ENCODE measurements at places on chromosomes 1 and 21. TPM values are rescaled to one million over a fixed set of nuclear protein-coding genes. Genes with fewer than 3 reads are reported as not detected.
A peak's percentile ranks its signal among the peaks of the same experiment; 100 is the strongest.

DNA sequence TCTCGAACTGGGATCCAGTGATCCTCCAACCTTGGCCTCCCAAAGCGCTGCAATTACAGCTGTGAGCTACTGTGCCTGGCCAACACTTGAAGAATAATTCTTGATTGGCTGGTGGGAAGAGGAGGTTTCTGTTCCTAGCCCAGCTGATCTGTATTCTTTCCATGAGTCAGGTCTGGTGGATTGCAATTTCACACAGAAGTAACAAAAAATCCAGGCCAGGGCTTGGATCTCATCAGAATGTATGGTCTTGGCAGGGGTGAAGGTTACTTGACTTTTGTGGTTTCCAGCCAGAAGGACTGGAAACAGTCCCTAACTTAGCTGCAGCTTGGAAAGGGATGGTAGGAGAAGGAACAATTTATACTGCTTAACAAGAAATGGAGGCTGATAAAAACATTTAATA lies 5.1 kb upstream of the HP1BP3 start:
- peak; percentile 93 for DNase-seq

- DNase-seq = peak; percentile 95
Observed at GRCh38 chr21:45820171-45821091, 161.1 kb upstream of the COL6A1 start.

DNA sequence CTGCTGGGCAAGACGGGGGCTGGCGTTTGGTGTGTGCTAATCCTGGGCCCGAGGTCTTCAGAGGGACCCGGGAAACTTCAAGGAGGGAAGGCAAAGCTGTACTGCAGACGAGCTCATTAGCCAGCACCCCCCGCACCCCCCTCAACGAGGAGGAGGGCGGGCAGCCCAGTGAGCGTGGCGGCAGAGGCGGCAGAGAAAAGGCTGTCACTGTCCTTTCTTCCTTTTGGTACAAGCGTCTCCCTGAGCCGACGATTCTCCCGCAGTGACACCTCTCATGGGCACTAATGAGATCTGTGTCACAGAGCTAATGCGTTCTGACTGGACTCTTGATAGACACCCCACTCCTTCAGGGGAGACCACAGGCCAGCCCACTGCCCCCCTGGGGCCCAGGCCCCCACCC lies 29.5 kb downstream of the DMAP1 start:
- no peak for DNase-seq

GRCh38 chr1:246622035-246622652 lies 55.9 kb downstream of the CNST start:
- DNase-seq = peak; percentile 24

DNA sequence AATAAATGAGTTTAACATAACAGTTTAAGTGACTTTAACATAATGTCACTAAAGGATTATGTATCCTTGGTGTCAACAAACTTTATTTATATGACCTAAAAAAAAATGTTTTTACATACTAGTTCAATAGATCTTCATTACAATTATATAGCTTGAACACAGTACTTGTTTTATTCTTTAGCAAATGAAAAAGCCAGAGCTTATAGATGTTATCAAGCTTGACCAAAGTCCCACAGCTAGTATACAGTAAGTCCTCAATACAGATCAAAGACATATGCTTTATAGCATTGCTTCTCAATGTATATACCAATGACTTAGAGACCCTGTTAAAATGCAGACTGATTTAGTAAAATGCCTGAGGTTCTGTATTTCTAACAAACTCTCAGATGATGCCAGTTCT lies 42.4 kb downstream of the UCHL5 start:
- DNase-seq = no peak

GRCh38 chr1:95554408-95554807 lies 320.4 kb downstream of the RWDD3 start:
- no peak for DNase-seq

The PGLYRP3 gene
- total RNA-seq = not detected

- DNase-seq = peak; percentile 68
Observed at GRCh38 chr1:61131716-61132115, 49.4 kb downstream of the NFIA start.

GRCh38 chr1:186112280-186112679 lies 262.8 kb downstream of the TPR start:
- DNase-seq = no peak
